Stimulated activated CD4-positive, alpha-beta T cell treated with anti-CD3 and anti-CD28 coated beads, Interleukin-1b, Interleukin-23, amount 100 ng/mL, for 24 hours (primary cell): ENCODE measurements at places on chromosomes 7 and 10.

- DNase-seq: peak; percentile 6
These were observed 103.0 kb upstream of the LSM8 start for GRCh38 chr7:118080947-118081346.

DNA sequence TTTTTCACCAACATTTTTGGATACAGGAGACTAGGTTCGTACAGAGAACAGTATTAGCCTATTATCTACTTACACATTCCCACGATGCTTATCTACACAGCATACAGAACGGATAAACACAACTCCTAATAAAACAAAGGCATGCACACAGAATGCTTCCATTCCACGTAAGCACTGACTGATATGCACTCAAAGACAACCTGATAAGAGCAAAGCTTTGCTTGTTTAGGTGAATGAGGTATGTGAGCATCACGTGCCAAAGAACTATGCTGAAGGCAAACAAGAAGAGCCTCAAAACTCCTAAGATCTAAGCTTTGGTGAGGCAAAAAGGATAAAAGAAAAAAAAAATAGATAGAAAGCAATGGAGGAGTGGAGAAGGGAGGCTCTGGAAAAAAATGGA, 413.5 kb upstream of the LRRN3 start:
- DNase-seq: no peak

GRCh38 chr10:97157578-97158095, 28.1 kb downstream of the SLIT1 start:
- DNase-seq: no peak

DNA sequence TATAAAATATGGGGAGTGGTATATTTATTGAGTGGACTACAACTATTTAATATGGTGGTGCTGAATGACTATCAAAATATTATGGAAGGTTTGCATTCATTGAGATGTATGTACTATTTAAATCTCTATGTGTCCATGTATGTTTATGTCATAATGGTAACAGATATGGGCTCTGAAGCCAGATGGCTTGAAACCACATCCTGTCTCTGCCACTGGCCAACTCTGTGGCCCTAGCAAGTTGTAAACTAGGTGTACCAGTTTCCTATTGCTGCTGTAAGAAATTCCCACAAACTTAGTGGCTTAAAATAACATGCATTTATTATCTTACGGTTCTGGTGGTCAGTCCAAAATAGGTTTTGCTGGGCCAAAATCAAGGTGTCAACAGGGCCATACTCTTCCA, 198.1 kb upstream of the NFE2L3 start:
- no peak for DNase-seq

GRCh38 chr7:148747274-148747673, 48.6 kb downstream of the CUL1 start:
- DNase-seq: no peak
